Stimulated activated naive CD8-positive, alpha-beta T cell treated with anti-CD3 and anti-CD28 coated beads, Interleukin-15, amount 100 ng/mL, for 72 hours (primary cell): ENCODE measurements at places on chromosomes 2 and 18.

DNA sequence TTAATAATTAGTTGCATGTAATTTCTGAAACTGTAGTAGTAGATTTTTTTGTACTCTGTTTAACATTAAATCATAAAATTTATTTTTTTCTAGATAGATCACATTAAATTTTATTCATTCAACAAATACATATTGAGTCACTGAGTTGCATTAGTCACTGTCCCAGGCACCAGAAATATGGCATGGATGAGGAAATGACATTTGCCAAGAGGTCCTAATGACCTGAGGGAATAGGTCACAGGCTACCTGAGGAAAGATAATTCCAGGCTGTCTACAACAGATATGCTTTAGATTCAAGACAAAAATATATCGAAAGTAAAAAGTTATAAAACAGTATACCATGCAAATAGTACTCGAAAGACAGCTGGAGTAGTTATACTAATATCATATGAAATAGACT lies 852.4 kb upstream of the ACVR2A start:
- no peak for DNase-seq

GRCh38 chr2:51595836-51596235 lies 563.9 kb upstream of the NRXN1 start:
- no peak for DNase-seq

DNA sequence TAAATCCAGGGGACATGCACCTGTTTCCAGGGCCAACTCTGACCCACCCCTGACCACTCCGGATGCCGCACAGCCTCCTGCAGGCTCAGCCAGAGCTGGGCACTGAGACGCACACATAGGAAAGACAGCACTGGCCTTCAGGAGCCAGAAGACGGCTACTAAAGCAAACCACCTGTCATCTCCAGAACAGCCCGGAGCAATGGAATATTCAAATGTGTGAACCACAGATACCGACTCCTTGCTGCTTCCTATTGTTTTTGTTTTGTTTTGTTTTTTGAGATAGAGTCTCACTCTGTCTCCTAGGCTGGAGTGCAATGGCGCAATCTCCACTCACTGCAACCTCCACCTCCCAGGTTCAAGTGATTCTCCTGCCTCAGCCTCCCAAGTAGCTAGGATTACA lies 94.0 kb downstream of the LAMA1 start:
- DNase-seq: no peak

DNA sequence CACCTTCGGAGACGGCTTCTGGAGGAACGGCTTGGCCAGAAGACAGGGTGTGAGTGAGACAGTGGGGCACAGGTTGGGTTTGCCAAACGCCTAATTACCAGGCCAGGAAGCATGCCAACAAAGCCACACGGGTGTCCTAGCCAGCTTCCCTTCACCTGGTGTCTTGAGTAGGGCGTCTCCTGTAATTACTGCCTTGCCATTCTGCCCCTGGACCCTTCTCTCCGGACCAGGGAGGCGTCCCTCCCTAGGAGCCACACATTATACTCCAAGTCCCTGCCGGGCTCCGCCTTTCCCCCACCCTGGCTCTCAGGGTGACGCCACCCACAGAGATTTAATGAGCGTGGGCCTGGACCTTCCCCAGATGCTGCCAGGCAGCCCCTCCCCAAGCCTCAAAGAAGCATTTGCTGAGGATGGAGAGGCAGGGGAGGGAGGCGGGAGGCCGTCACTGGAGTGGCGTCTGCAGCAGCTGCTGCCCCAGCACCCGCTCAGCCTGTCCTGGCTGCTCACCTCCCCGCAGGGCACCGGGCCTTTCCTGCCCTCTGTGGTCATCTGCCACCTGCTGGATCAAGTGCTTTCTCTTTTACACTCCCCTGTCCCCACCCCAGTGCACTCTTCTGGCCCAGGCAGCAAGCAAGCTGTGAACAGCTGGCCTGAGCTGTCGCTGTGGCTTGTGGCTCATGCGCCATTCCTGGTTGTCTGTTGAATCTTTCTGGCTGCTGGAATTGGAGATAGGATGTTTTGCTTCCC lies 20.7 kb downstream of the FOSL2 start:
- no peak for DNase-seq

- no peak for DNase-seq
These were observed 216.9 kb downstream of the UXS1 start for GRCh38 chr2:105977212-105977611.

- DNase-seq: no peak
These were observed 267.7 kb downstream of the GLI2 start for GRCh38 chr2:121003391-121003790.

DNA sequence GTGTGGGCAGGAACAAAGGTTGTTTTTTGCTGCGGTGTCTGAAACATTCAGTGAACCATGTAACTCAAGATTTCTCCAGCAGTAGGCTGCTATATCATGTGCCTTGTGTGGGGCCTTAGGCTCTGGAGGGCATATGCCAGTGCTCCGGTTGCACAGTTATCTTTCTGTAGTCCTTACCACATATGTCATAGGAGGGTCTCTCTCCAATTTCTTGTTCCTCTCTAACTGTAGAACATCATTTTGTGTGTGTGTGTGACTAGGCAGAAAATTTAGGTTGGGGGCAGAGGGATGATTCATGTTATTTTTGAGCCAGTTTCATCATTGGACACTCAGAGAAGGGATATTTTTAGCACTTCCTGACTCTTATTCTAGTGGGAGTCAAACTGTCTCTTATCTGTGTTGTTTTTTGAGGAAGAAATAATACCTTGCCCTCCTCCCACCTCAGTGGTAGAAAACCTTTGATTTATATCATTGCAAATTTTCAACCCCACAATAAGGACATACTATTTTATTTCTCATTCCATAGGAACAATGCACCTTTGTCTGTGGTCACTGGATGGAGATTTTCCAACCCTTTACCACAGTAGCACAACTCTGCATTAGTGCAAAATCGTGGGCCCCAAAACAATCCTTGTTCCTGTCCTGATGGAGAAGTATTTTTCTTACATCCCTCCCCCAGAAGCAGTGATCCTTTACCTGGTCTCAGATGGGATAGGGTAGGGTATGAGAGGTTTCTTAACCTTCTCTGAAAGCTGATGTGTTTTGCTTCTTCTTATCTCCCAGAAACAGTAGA lies 113.9 kb downstream of the CCDC74A start:
- no peak for DNase-seq
